ENCODE measurements at places on chromosomes 6 and 20.

- no peaks in the 10 kb centered on the region for H3K27me3 ChIP-seq
- H3K36me3 ChIP-seq, result peaks cover 46% of the 10 kb centered on the region
- no peak for DNase-seq
- no peak overlapping the region for H3K4me3 ChIP-seq
These were observed 8.4 kb downstream of the UCKL1 start for GRCh38 chr20:63947638-63948456.

DNA sequence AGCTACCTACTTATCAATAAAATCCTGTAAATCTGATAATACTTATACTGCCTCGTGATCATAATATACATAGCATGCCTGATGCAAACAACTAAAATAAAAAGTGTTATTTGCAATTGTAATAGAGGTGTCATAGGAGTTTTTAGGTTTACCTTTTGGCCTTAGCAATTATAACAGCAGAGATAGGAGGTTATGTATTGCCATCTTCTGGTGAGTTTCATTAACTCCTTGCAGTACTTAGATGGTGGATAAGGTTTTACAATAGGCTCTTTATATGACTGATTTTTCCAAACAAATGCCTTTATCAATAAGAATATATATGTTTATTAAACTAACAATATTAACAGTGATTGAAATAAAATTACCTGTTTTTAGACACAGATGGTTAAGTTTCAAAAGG is 27.8 kb upstream of the MYCT1 start:
- DNase-seq, result no peak
- H3K4me3 ChIP-seq, result no peak overlapping the region
- no peak overlapping the region for H3K27ac ChIP-seq
- no peaks in the 10 kb centered on the region for H3K4me1 ChIP-seq

- no peak overlapping the region for H3K4me3 ChIP-seq
- H3K27me3 ChIP-seq, result no peaks in the 10 kb centered on the region
- DNase-seq, result no peak
- peaks cover 7% of the 10 kb centered on the region for H3K4me1 ChIP-seq
- H3K36me3 ChIP-seq, result no peaks in the 10 kb centered on the region
These were observed 46.7 kb downstream of the SLC24A3 start for GRCh38 chr20:19259141-19259591.

DNA sequence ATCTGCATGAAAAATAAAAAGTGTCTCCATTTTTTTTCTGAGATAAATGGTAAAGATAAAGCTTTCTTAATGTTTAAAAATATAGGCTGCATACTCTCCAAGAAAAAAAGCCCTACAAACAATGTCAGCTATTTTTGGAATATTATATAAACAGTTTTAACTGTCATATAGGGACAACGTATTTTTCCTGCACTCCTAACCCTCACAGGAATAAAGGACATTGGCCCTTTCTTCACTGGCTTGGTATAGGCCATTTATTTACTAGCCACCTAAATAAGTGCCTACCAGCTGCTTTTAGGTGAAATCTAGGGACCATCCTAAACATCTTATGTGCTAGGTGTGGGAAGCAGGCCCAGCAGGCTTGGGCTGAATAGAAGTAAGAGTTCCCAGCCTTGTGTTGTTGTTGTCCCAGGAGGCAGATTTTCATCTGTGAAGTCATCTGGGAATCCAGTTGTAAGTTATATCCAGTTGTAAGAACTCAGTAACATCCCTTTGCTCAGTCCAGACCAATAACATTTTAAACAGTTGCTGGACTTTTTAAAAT is 21.3 kb downstream of the FOXO3 start:
- no peaks in the 10 kb centered on the region for H3K27me3 ChIP-seq
- no peak overlapping the region for H3K4me3 ChIP-seq
- no peak overlapping the region for H3K27ac ChIP-seq
- no peak for DNase-seq
- H3K4me1 ChIP-seq, result peaks cover 24% of the 10 kb centered on the region
- H3K36me3 ChIP-seq, result no peaks in the 10 kb centered on the region

DNA sequence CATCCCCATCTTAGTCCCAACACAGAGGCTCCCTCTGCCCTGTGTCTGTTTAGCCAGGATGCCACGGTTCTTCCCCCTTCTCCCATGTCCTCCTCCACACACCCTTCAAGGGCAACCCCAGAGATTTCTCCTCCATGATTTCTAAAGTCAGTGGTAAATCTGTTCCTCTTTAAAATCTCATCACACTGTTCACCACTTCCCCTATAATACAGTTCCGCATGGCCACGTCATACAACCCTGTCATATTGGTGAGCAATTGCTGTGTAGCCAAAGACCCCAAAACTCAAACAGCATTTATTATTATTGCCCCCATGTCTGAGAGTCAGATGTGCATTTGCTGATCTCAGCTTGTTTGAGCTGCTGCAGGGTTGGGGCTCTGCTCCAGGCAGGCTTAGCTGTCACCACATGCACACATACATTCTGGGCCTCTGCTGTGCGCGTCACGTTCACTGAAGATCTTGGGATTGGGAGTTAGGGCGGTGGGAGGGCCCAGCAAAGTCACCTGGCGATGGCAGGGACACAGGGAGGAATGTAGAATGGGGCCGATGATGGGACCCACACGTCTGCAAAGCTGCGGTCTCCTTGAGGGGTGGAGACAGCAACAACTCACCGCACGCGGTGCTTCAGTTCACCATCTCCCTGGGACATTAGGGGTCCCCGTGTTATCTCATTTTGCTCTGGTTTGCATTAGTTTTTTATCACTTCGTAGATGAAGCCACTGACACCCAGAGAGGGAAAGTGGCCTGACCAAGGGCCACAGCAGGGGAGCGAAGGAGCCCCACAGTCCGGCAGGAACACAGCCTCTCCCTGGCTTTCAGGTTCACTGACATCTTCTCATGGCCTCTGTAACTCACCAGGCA is 36.9 kb upstream of the CD93 start:
- H3K4me1 ChIP-seq, result no peaks in the 10 kb centered on the region
- H3K27me3 ChIP-seq, result no peaks in the 10 kb centered on the region
- H3K36me3 ChIP-seq, result no peaks in the 10 kb centered on the region
- DNase-seq, result no peak

- H3K27me3 ChIP-seq, result no peaks in the 10 kb centered on the region
- peaks cover 6% of the 10 kb centered on the region for H3K4me1 ChIP-seq
- H3K27ac ChIP-seq, result no peak overlapping the region
- no peak for DNase-seq
These were observed 2.7 kb downstream of the ITCH start for GRCh38 chr20:34365765-34366213.

DNA sequence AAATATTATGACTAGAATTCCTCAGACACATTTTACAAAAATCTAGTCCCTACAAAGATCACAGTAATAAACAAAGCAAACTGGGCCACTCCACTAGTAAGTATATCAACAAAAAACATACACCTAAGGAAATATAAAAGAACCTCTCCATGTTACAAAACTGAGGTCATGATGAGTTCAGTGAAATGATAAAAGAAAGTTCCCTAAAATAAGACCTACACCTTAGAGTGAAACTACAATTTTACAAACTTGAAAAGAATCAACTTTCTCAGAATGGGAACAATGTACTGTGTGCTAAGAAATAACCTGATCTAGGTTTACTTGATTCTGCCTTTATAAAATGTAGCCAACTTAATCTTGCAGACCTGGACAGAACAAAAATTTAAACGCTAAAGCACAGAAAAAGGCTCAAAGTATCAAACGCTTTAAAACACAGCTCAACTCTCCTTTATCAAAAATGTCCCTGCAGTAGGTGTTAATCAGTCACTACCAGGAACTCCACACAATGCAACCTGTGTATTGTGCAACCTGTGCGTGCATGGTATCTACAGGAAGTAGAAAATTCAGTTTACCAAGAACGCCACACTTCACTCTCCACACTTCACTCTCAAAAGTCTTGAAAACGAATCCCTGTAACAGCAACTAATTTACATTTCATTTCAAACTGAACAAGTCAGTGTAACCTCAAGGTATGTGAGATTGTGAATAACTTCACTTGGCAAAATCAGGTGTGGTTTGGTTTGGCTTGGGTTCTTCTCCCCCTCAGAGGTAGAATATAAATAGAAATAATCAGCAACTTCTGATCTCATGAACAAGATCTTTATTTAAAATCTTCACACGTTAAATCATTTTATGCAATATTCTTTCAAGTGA is 1.8 kb downstream of the RALGAPA2 start:
- H3K27ac ChIP-seq, result no peak overlapping the region
- no peaks in the 10 kb centered on the region for H3K27me3 ChIP-seq
- peak; percentile 53 for DNase-seq
- no peaks in the 10 kb centered on the region for H3K36me3 ChIP-seq
- no peak overlapping the region for H3K4me3 ChIP-seq

DNA sequence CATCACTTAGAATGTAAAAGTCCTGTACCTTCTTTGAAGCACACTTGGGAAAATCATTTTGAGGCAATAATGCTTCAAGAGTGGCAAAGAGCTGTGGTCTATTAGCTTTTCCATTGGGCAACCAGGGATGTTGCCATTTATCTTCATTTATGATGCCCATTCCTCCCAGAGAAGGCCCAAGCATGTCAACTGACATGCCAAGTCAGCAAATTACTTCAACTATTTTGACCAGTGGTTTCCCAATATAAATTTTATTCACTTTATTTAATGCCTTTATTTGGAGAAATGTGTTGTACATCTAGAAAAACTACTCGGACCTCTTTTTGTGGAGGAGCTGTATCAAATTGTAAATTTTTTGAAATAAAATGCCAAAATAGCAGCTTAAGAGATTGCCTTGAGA is 164.1 kb upstream of the PCSK2 start:
- H3K4me3 ChIP-seq, result no peak overlapping the region
- no peak overlapping the region for H3K27ac ChIP-seq
- H3K36me3 ChIP-seq, result no peaks in the 10 kb centered on the region

DNA sequence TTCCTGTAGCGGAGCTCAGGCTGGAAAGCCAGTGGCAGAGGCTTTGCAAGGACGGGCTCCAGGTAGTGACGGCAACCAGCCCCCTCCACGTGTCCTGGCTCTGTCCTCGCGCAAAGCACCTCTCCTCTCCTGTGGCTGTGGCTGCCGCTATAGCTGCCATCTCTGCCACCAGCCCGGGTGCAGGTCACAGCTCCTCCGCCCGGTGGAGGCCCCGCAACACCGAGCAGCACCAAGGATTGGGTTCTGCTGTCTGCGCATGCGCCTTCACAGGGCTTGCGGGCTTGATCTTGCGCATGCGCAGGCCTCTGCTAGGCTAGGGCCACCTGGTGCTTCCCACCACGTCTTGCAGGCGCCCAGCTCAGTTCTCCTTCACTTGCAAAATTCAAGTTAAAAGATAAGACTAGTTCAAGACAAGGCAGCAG is 625.4 kb downstream of the QKI start:
- H3K4me3 ChIP-seq, result no peak overlapping the region
- H3K4me1 ChIP-seq, result peaks cover 3% of the 10 kb centered on the region
- peak; percentile 89 for DNase-seq
- no peak overlapping the region for H3K27ac ChIP-seq
- no peaks in the 10 kb centered on the region for H3K27me3 ChIP-seq
- no peaks in the 10 kb centered on the region for H3K36me3 ChIP-seq

- H3K4me1 ChIP-seq, result peaks cover 8% of the 10 kb centered on the region
- no peak overlapping the region for H3K4me3 ChIP-seq
- H3K36me3 ChIP-seq, result peaks cover 4% of the 10 kb centered on the region
- no peak for DNase-seq
- no peaks in the 10 kb centered on the region for H3K27me3 ChIP-seq
- H3K27ac ChIP-seq, result no peak overlapping the region
These were observed 119.4 kb downstream of the AIG1 start for GRCh38 chr6:143179901-143180612.

DNA sequence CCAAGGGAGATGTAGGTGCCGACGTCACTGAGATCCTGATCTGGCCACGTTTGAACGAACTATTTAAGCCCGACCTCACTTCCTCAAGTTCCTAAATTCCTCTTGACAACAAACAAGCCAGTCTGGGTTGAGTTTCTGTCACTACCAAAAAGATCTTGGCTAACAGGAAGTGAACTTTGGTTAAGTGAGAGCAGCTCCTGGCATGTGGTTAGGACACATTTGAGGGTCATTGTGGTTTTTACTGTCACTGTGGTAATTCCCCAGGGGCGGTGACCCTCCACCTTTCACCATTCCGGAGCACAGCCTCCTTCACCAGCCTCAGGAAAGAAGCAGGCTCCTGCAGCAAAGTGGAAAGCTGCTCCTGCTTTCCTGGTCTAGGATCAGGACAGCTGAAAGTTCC is 43.1 kb upstream of the ZNF831 start:
- no peak overlapping the region for H3K4me3 ChIP-seq
- no peaks in the 10 kb centered on the region for H3K4me1 ChIP-seq
- H3K27me3 ChIP-seq, result no peaks in the 10 kb centered on the region
- H3K27ac ChIP-seq, result no peak overlapping the region

GRCh38 chr6:73803562-73804241 is 107.7 kb downstream of the CD109 start:
- no peaks in the 10 kb centered on the region for H3K4me1 ChIP-seq
- H3K4me3 ChIP-seq, result no peak overlapping the region
- H3K27me3 ChIP-seq, result no peaks in the 10 kb centered on the region
- H3K27ac ChIP-seq, result no peak overlapping the region

DNA sequence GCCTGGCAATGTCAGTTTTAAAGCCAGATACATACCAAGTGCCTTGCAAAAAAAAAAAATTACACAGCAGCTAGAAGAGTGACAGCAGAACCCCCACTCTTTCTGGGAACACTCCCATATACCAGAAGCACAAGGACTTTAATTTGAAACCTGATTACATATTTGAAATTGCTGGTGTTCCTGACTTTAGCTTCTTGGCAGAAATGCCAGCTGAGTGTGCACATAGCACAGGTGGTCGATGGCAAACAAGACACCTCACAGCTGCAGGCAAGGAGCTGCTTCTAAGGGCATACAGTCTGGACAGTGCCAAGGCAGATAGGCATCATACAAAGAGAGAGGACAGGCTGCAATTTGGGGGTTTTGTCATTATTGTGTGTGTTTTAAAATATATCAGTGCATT is 150.7 kb upstream of the SGK1 start:
- DNase-seq, result no peak
- H3K4me3 ChIP-seq, result no peak overlapping the region
- H3K4me1 ChIP-seq, result no peaks in the 10 kb centered on the region
- H3K27ac ChIP-seq, result no peak overlapping the region
- no peaks in the 10 kb centered on the region for H3K36me3 ChIP-seq
- H3K27me3 ChIP-seq, result no peaks in the 10 kb centered on the region

DNA sequence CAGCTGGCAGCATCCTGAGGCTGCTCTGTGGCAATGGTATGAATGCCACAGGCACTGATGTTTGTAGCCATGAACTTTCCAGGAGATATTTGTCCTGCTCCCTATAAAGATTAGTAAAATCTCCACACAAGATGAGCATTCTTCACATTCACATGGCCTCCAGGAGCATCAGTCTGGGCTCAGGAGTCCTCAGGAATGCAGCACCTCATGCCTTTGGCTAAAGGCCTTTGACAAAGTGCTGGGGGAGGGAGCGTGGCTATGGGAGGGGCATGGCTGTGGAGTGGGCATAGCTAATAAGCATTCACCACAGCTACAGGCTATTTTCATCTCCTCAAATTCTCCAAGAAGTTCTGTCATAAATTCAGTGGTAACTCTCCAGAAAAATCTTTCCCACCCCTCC is 90.5 kb upstream of the LY86 start:
- no peaks in the 10 kb centered on the region for H3K4me1 ChIP-seq
- no peaks in the 10 kb centered on the region for H3K27me3 ChIP-seq

Data from trophoblast cell (in vitro differentiated cells and primary cell).